ENCODE measurements at places on chromosomes 1 and 21.

DNA sequence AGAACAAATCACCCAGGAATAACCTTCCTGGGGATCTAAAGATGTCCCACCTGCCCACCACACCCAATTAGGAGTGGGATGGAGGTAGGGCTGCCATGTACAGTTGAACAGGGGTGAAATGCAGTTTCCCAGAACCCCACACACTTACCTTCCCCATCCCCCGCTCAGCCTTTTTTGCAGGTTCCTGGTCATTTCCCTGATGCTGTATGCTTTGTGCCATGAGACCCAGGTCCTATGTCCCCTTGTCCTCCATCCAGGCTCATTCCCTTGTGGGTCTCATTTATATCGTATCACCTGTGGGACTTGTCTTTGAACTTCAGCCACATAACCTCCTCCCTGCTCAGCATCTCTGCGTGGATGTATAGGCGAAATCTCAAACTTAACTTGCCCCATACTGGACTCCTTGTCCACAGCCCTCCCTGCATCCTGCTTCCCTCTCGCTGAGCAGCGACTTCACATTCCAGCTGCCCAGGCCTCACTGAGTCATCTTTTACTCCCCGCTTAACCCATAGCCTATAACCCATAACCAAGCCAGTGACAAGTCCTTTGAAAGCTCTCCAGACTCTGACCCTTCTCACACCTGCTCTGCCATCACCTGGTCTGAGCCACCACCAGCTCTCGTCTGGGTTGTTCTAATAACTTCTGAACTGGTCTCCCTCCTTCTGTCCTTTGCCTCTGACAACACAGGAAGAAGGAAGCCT, 4.7 kb downstream of the LDLRAD2 start:
- DNase-seq = peak; percentile 4

DNA sequence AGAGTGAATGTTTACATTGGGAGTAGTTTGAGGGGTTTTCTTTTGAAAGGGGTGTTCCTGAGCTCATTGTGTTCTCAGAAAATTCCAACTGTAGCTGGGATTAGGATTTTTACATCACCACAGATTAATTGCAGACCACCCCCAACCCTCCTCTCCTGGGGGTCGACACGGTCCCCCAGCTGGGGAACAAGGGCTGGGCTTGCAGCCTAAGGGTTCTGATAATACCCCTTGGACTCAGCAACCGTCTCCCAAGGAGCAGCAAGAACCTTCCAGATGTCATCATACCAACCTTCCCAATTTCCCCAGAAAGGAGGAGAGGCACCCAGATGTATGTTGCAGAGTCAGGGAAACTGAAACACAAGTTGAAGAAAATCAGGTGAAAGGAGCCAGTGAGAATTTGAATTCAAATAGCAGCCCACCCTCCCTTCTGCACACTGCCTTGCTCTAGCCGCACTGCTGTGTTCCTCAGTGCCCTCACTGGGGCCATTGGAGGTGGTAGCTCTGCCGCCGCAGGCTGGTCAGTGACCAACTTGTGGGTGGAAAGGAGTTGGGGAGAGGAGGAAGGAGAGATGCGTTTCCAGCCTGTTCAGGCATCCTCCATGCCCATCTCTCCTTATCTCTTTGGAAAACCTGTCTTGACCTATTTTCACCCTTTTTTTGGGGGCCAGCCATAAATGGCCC, 14.7 kb upstream of the IGFN1 start:
- no peak for DNase-seq

- no peak for DNase-seq
Observed at GRCh38 chr1:54190526-54190925, 9.3 kb downstream of the CYB5RL start.

DNA sequence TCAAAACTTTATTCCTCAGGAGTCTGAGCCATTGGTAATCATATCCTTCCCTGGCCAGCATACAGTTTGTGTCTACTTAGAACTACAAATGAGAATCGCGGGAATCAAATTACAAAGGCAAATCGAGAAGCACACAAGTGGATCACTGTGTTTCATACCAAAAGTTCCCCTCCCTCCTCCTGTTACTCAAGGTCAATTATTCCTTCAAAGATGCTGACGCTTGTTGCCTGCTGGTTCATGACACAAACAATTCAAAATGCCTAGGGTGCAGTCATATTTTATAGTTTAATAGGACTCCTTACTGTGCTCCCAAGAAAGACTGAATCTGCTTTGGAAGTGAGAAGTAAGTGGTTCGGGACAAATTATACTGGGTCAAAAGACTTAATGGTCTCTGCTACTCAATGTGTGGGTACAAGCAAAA, 93.0 kb upstream of the PBX1 start:
- DNase-seq = no peak

DNA sequence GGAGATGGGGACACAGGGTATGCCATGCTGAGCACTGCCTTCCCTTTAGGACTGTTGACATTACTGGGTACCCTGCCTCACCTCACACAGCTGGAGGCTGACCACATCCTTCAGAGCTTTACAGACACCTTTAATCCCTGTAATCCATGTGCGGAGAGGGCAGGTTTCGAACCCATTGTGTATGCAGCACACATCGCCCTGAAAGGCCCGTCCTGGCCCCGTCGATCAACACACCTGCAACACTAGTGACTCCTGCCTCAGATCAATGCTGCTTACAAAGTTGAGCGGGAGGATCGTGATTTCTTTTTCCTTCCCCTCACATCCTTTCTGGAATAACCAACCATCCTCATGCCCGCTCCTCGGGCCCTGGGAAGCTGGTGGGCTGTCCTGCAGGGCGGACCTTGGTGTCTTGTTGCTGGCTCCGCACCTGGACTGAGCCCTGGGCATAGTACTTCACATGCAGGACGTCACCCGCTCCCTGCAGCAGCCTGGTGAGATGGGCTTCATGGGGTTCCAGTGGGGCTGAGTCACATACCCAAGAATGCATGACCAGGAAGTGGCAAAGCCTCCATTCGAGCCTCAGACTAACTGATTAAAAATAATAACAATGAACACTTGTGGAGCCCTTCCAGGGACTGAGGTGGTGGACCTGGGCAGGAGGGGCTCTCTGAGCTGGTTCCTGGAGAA, 403.6 kb downstream of the PTPRU start:
- no peak for DNase-seq

- DNase-seq = no peak
Observed at GRCh38 chr1:228402641-228403025, 4.0 kb downstream of the TRIM11 start.

GRCh38 chr1:91148641-91149069, 126.8 kb upstream of the ZNF644 start:
- no peak for DNase-seq

GRCh38 chr1:236550961-236551851, 27.4 kb downstream of the LGALS8 start:
- DNase-seq = no peak

DNA sequence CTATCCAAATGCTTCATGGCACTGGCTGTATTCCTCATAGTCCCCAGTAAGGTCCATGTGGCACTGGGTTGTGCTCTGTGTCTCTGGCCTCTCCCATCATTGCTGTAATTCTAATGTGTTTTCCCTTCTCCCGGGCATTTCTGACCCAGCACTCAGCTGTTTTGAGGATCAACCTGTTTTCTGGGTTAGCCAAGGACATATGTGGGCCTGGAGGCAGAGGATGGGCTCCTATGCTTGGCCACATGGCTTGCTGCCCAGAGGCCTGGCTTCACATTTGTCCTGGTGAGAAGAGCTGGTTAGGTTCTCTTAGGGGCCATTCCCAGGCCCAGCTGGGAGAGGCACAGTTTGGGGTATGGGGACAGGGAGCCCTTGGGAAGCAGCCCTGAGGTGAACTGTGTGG, 103.1 kb downstream of the FAM78B start:
- no peak for DNase-seq

- DNase-seq = no peak
Observed at GRCh38 chr1:3440300-3440681, 14.2 kb upstream of the ARHGEF16 start.

GRCh38 chr21:25904044-25904695, 169.4 kb downstream of the GABPA start:
- DNase-seq = no peak

DNA sequence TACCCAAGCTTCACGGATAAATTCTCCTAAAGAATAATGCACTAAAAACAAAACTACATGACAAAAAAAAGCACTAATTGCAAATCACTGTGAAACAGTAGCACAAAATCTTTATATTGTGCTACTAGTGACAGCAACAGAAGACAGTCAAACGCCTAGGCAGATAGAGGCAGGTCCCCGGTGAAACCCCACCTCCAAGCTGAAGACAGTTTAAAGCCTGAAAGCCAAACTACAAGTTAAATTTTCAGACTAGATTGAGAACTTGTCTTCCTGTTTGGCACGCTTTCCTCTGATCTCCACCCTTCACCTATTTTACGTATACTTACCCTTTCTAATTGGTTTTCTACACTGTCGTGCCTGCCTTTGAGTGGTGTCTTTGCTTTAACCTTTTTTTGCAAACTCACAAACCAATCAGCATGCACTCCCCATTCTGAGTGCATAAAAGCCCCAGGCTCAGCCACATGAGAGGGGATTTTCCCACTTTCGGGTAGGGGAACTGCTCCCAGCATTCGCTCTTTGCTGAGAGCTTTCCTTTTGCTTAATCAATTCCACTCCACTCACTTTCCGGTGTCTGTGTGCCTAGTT, 3.6 kb upstream of the BACH1 start:
- no peak for DNase-seq

DNA sequence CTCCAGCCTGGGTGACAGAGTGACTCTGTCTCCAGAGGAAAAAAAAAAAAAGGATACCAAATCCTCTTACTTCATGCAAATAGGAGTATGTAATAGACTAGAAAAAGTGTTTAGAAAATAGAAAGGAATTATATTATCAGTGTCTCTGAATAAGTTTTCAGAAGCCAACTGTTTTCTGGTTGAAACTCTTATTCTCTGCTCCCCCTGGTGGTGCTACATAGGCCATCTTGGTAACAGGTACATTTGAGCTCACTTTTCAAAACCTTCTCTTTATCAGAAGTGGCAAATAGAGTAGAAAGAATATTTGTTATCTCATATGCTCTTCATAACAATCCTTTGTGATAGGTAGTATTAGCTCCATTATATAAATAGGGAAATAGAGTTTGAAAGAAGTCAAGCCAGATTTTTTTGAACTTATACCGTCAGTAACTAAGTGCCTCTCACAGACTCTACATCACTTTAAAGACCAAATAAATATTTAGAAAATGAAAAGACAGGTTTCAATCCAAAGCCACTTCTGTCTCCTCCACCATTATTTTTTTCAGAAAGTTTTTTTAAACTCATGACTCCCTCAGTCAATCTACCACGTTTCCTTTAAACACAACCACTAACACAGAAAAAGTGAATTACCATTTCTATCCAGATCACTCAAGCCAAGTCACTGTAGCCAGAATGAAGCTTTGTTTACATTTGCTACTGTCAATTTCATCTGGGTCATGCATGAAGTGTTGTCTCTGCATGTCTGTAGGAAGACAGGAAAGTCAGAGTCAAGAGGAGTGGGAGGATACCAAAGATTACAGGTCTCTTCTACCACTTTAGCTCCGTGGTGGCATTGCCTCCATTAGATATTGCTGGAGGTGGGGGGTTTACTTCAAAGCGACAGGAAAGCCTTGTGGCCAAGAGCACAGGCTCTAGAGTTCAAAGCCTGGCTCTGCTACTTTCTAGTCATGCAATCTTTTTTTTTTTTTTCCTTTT, 45.6 kb downstream of the IL23R start:
- no peak for DNase-seq

- DNase-seq = no peak
Observed at GRCh38 chr1:33975961-33976360, 112.1 kb downstream of the HMGB4 start.

GRCh38 chr1:213844632-213845031, 143.1 kb upstream of the PROX1 start:
- DNase-seq = no peak

DNA sequence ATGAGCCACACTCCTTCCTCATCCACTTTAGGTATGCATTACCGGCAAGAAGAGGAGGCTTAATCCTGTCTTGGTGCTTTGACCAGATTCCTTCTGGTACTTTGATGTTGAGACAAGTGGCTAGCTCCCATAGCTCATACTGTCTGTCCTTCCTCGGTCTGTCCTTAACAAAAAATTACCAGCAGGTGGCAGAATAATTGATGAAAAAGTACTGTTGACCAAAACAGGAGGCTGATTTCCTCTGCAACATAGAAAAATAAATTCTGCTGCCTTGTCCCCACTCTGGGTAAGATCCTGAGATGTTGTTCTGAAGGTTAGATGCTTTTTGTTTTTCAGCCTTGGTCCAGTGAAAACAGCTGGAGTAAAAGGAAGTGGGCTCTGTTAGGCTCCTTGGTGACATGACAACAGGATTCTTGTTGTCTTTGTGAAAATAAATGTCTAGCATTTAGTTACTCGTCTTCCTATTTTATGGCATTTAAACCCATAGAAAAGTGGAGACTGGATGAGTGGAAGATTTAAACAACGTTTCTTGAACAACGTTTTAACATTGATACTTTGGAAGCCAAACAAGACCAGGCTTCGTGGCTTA, 11.2 kb upstream of the HJV start:
- DNase-seq = no peak

GRCh38 chr21:41520560-41521442, 12.8 kb upstream of the TMPRSS2 start:
- no peak for DNase-seq

DNA sequence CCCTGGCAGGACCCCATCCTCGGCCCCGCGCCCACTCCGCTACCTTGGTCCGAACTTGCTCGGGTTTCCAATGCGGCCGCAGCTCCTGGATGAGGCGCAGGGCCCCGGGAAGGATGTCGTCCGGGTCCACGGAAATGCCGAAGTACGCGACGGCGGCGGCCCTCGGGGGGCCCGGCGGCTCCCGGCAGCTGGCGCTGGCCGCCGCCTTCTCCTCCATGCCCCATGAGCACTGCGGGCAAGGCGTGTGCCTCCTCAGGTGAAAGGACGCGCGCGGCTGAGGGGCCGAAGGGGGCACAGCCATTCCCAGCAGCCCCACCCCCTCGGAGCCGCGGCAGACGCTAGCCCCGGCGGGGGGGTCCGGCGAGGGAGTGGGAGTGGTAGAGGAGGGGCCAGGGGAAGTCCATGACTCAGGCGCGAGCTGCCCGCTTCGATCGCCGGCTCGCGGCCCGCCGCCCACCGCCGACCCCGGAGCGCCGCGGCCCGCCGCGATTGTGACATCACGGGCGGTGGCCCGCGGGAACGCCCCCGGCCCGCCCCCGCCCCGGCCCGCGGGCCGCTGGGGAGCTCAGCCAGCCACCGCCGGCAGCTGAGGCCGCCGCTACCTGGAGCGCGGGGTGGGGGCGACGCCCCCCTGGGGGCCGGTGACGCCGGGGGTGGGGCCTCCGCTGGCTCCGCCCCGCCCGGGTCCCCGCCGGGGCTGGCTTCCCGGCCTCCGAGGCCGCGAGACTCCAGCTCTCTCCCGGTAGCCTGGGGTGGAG, at the start of gene ETNK2:
Gene ETNK2, minus strand, starts transcription at position 493 of the 758 bp plus-strand sequence. Its CDS starts 192 bp downstream, at position 301.
- no peak for DNase-seq

DNA sequence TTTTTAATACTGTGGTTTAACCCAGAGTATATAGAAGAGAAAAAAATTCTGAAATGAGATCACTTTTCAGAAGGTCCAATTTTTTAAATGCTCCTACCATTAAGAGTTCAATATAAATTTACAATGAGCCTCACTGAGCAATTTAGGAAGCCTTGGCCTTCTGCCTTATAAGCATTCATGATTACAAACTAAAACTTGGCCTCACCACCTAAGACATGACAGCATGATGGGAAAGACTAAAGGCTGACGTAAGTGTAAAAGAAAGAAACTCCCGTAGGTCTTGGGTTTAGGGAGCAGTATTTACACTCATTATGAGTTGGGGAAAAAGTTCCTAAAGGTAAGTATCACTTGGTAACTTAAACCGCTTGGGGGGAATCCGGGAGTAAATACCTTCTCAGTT, 70.7 kb upstream of the ESRRG start:
- DNase-seq = no peak

GRCh38 chr1:48019714-48020315, 22.6 kb upstream of the TRABD2B start:
- DNase-seq = no peak

- no peak for DNase-seq
Observed at GRCh38 chr1:192099328-192099727, 58.9 kb upstream of the RGS18 start.
